ENCODE measurements at places on chromosomes 6 and 20.

- no peak for DNase-seq
These were observed 32.0 kb downstream of the CFAP61 start for GRCh38 chr20:20084296-20084752.

GRCh38 chr6:44664716-44665115, 277.2 kb downstream of the CDC5L start:
- no peak for DNase-seq

DNA sequence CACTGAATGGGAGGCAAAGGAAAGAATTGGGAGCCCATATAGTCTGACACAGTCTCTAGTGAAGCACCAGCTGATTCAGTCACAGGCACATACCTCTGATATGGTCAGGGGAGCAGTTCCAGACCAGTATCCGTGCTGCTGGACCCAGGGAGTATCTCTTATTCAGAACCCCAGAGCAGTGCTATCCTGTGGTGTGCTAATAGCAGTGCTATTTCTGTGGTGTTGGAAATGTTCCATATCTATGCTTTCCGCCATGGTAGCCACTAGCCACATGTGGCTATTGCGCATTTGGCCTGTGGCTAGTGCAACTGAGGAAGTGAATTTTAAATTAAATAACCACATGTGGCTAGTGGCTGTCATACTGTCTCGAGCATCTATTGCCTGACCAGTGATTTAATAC, 11.0 kb downstream of the SCUBE3 start:
- DNase-seq: no peak

DNA sequence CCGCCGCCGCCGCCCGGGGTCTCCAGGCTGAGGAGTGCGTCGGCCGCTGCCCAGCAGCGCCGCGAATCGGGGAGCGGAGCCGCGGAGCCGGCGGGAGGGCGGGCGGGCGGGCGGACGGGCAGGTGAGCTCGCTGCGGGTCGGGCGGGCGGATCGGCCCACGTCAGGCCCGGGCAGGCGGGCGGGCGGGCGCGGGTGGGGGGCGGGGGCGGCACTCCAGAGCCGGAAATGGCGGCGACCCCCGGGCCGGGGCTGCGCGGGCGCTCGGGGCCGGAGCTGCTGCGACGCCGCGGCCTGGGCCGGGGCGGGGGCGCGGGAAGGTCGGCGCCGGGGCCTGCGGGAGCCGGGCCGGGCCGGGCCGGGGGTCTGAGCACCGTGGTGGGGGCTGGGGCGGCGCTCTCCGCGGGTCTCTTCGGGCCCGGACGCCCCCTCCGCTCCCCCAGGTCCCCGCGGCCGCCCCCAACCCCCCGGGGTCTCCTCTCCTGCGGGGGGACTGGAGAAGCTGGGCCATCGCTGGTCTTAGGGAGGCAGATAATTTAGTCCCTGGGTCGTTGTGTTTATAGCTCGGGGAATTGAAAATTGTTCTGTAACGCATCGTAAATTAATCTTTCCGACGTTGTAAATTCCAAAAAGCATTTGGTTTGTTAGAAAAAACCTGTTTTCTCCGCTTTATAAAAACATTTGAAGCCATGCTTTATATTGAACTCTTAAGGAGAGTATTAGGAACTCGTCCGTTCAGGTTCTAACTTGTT, 451 bp downstream of the DNAJC5 start:
- DNase-seq: no peak

Measured in activated effector memory CD4-positive, alpha-beta T cell treated with Interleukin-2 at 50 U/mL for 16 hours (primary cell).